ENCODE measurements at places on chromosomes 1 and 21.
A peak's percentile ranks its signal among the peaks of the same experiment; 100 is the strongest.

DNA sequence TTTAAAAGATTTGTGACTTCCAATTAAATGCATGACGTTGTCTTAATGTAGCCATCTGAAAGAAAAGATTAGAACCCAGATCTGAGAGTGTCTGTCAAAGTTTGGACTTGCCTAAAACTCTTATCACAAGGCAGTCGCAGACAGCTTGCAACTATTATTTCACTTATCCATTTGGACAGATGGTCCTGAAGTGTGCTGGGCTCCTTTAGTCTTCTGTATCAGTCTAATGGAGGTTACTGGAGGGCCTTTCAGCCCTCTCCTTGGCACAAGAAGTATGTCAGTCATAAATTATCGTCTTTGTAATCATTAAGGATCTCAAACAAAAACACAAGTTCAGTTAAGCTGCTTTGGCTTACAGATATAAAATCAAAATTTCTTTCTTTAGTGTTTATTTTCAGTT lies 15.5 kb downstream of the PROX1 start:
- DNase-seq: no peak

- DNase-seq: no peak
Measured at GRCh38 chr1:241551759-241552638, 19.8 kb downstream of the KMO start.

DNA sequence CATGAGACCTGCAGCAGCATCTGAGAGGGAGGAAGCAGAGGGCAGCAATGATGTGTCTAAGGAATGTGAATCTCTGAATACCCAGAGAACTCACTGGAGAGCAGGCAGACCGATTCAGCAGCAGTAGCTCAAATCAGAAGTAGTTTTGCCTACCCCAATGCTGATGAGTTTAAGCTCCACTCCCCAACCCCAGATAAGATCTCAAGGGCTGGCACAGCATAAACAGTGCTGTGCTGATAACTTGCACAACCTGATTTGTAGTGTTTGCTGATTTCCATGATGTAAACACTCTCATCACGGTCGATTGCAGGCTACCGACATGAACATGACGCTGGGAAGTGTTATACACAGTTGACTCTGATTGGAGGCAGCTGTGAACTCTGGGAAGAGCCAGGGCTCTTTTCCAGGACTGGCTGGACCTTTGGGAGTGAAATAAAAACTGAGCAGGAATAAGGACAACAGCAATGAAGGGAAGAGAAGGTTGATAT lies 11.2 kb upstream of the HMGCS2 start:
- DNase-seq: no peak

DNA sequence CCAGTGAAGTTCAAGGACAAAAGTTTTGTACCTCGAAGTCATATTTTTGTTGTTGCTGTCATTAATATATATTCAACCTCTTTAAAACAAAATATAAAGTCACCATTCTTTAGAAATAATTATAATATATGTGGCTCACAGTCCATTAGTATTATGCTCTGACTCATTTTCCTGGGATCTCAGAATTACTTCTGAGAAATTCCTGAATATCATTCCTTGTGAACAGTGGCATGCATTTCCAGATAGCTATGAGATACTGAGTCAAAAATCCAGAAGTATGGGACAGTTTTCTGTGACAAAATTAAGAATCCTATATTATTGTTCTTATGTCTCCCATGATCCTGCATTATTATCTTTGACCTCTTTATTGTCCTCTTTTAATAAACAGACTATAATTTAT lies 13.8 kb upstream of the RGS21 start:
- peak; percentile 62 for DNase-seq

- no peak for DNase-seq
Measured at GRCh38 chr21:29172282-29172681, 41.8 kb downstream of the MAP3K7CL start.

GRCh38 chr1:46342084-46342656 lies 1.6 kb downstream of the NSUN4 start:
- DNase-seq: peak; percentile 44

DNA sequence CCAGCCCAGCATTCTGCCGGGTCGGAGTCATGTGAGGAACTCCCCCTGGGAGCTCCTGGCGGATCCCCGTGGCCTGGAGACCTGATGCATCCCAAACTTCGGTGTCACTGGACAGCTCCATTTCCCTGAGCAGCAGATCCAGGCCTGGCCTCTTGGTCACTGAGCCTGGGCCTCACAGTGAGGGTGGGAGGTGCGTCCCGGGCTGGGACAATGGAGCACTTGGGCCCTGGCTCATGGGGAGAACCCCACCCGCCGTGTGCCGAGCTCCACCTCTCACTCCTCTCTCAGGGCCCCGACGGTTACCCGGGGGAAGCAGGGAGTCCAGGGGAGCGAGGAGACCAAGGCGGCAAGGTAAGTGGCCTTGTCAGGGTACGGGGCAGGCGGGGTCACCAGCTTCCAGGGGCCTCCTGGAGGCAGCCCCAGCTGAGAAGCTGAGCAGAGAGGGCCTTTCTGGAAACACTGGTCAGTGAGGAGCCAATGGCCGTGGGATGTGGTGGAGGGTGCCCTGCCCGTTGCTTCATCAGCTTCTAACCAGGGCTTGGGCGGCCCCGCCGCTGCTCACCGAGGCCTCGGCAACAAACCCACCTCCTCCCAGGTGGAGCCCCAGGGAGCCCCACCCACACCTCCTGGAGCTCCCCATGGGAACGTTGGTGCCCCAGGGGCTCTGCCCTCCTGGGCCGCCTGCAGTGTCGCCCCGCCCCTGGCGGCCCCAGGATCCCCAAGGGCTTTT lies 19.8 kb downstream of the COL6A2 start:
- DNase-seq: no peak

- peak; percentile 80 for DNase-seq
Measured at GRCh38 chr1:203440771-203441170, 34.8 kb upstream of the PRELP start.

- no peak for DNase-seq
Measured at GRCh38 chr1:76098845-76099244, 24.3 kb downstream of the ST6GALNAC3 start.

DNA sequence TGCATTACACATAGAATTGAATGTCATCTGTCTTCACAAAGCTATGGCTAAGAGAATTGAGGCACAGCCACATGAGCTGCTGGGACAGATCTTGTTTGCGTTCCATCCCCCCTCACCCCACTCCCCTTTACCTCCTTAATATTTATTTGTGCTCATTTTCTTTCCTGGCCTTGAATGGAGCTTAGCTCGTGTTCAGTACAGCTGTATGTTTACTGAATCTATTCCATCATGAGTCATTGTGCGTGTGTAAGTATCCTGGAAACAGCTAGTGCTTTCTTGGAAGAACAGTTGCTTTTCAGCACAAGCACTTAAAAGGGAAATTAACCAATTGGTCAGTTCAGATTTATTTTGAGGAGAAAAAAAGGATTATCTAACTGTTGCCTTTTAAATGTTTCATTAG lies 14.7 kb downstream of the PROX1 start:
- DNase-seq: no peak

DNA sequence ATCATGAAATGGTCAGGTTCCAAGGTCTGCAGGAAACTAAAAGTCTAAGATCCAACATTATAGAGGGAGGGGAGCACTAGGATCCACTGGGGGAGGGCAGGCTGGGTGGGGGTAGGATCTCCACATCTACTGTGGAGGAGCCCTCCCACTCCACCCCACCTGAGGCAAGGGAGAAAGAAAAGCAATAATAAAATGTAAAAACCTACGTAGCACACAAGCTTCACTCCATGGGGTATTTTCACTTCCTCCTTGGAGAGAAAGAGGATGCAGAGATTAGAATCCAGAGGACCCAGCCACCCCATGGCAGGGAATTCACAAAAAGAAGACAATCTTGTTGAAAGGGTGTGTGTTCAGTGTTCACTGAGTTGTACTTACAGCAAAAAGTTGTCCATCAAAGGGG lies 14.4 kb downstream of the SPOCD1 start:
- no peak for DNase-seq

GRCh38 chr1:200429221-200429751 lies 19.4 kb upstream of the ZNF281 start:
- DNase-seq: peak; percentile 93

- no peak for DNase-seq
Measured at GRCh38 chr1:40646315-40646714, 19.2 kb downstream of the RIMS3 start.

DNA sequence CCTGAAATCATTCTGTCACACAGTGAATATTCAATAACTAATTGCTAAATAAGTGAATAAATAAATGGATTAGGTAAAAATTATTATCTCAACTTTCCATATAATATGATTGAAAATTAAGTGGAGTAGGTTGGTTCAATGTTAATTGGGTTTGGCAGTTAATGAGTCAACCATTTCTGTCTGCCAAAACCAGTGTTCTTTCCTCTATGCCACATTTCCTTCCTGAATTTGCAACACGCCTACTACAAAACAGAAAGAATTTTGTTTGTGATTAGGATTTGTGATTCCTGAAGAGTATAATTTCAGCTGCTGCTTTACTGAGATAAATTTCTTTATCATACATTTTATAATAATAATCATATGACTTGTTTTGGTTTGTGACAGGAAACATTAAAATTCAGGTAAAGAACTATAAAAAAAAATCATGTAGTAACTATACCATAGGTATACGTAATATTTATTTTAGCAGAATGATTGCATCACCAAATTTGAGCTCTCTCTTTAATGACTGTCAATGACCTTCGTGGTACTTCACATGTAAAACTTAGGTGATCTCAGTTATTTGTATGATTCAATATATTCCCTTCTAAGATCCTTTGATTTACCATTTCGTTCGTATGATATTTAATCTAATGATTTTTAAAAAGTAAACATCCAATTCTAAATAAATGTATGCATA lies 241.3 kb downstream of the KCNT2 start:
- DNase-seq: no peak

DNA sequence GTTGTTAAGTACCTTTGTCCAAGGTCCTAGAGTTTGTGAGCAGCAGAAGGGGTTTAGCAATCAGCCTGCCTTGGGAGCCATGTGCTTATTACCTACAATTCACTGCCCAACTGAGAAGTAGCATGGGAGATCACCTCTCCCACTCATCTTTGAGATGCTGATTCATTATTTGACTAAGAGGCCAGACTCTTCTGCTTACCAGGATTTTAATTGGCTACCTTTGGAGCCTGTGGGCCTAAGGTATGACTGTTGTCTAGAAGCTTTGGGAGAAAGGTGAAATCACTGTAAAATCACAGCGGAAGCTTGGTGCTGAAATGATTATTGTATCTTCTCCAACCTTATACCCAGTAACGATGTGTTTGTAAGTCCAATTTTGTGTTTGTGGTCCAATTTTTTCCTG lies 213.4 kb downstream of the ST6GALNAC3 start:
- no peak for DNase-seq

DNA sequence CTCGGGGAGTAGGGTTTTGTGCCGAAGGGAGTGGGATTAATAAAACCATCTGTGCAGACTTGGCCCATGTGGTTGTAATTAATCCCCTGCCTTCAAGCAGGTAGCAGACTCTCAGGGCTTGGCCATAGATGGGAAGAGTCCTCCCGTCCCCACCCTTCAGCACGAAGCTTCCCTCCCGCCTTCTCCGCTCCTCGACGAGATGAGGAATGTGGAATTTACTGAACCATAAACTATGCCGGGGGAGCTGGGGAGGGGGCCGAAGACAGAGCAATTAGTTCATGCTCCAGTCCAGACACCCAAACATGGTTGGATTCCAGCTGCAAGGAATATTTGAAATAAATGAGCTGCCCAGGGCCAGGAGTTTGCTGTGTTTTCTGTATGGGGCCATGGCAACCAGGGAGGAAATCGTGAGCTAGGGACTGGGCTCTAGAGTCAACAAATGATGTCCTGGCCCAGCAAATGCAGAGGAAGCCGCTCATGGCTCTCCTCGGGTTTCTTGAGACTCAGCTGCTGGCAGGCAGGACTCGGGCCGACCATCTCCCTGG lies 78.8 kb downstream of the SPSB1 start:
- peak; percentile 97 for DNase-seq

- peak; percentile 81 for DNase-seq
Measured at GRCh38 chr1:31577515-31578192, 1.3 kb downstream of the TINAGL1 start.

- no peak for DNase-seq
Measured at GRCh38 chr1:94047949-94048348, 73.0 kb downstream of the ABCA4 start.

- no peak for DNase-seq
Measured at GRCh38 chr1:69148731-69149130, 419.0 kb upstream of the LRRC7 start.

DNA sequence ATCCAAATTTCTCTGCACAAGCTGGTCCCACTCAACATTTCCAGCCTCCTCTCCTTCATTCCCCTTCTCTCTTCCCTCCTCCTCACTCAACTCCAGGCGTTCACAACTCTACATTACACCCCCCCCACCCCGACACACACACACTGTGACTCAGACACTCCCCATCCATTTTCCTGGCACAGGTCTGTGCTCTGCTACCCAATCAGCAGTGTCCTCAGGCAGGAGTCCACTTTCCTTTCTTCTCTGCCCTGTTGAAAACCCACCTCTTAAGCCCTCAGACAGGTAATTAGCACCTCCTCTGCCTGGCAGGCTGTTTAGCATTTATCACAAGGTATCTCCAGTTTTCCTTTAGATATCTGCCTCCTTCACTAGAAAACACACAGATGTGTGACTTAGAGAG lies 8.8 kb upstream of the LMX1A start:
- no peak for DNase-seq

DNA sequence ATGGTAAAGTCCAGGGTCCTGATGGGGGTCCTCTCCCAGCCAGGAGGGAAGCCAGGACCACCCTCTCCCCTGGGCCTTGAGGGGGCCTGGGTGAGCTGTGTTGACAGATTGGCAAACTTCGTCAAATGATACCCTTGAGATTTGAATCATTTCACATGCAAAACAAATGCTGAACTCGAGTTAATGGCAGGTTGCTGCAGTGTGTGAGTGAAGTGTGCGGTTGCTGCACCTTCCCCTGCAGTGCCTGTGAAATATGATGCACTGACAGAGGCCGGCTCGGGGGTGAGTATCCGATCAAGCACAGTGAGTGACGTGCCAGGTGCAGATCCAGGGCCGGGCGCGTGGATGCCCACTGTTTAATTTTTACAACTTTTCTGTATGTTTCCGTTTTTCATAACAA lies 5.7 kb upstream of the KRTAP12-1 start:
- no peak for DNase-seq

GRCh38 chr1:57214951-57215575 lies 208.8 kb downstream of the DAB1 start:
- DNase-seq: no peak

- DNase-seq: no peak
Measured at GRCh38 chr1:244439391-244440032, 12.2 kb downstream of the ADSS2 start.

GRCh38 chr1:248751635-248752034 lies 3.9 kb downstream of the LYPD8 start:
- DNase-seq: no peak

DNA sequence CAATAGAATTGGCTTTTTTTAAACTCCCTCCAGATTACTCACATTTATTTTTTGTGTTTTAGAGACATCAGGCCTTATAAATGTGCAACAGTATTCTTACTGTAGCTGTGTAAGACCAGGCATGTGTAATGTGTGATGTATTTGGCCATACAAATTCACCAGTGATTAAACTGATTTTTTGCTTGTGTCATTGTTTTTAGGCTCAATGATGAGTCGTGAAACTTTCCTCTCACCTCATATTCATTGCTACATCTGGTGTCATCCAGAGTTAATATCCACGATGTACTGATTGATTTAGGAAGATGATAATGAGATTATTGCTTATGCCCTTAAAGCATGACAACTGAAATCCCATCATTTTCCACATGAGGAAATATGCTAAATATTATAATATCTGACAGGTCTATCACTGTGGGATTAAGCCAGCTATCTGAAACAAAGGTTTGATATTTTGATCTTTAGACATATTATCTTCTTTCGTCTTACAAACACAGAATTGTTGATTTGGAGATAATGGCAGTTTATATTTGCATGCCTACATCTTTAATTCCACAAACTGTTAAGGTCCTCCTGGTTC lies 487.9 kb downstream of the PTBP2 start:
- DNase-seq: no peak

GRCh38 chr1:219989766-219990165 lies 56.5 kb downstream of the EPRS1 start:
- DNase-seq: no peak

Data from fibroblast of upper back skin (primary cell).